ENCODE measurements at places on chromosomes 2 and 18.

DNA sequence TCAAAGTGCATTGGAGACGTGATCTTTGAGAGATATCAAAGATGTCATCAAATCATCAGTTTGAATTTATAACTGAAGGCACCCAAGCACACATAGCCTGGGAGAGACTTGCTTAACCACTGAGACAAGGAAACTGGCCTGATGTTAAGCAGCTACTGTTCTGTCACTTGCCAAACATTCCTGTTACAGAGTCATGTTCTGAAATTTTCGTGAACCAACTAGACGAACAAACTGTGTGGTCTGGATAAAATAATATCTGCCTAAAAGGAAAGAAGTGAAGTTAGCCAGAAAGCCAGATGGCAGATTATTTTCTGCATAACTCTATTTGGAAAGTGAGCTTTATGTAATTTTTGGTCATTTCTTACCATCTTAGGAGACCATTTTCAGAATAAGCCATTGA lies 51.4 kb downstream of the SPATS2L start:
- no peak for DNase-seq

- no peak for DNase-seq
These were observed 60.6 kb downstream of the ZEB2 start for GRCh38 chr2:144459286-144459685.

GRCh38 chr2:70009762-70010575 lies 48.5 kb upstream of the ASPRV1 start:
- DNase-seq, result no peak

DNA sequence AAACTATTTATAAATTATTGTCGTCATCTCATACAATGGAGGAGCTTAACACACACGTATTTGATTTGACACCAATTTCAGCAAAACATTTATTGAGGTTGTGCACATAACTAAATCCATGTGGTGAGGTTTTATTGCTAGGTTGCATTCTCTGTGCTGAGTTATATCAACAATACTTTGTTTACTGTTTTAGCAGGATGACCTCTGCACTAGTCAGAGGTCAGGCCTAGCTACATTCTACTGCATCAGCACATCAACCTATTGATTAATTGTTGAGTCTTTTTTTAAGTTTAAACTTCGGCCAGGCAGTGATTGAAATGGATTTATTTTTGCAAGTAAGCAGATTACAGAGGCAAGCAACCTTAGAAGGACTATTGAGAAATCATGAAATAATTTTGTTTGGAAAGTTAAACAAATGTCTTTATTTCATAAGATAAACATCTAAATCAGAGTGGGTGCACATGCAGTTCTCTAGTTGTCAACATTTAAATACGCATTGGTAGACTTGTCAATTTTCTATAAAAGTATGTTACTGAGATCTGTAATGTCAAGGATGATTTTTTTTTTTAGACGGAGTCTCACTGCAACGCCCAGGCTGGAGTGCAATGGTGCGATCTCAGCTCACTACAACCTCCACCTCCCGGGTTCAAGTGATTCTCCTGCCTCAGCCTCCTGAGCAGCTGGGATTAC lies 75.2 kb upstream of the CD28 start:
- no peak for DNase-seq

GRCh38 chr2:144596073-144596871 lies 76.4 kb upstream of the ZEB2 start:
- DNase-seq, result no peak

DNA sequence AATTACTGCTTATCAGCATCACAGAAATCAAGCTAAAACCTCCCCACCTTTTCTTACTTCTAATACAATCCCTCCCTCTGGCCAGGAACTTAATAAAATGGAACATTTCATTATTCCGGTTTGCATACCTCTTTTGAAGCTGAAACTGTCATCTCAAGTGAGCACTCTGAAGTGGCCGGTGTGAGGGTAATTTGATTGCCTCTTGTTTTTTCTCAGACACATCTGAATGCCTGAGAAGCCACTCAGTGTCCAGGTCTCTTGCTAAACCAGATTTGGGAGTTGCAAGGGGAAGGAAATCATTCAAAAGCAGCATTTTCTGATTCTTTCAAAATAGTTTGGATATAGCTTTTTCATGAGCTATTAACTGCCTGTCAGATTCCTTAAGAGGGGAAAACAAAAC lies 190.3 kb downstream of the C1D start:
- no peak for DNase-seq

DNA sequence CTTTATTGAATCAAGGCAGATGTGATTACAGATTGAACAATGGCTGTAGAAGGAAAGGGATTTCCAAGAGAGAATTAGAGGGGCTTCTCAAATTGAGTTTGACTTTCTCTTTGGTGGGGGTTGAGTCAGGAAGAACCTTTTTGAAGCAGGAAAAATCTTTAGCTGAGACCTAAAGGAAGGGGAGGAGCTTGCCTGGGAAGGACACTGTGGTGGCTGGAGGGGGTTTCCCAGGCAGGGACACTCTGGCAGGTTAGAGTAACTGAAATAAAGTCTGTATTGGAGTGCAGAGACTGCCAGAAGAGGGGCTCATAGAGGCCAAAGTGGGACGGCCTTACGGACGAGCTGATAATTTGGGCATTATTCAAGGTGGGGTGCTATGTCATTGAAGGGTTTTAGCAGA lies 69.3 kb downstream of the NEDD4L start:
- no peak for DNase-seq

DNA sequence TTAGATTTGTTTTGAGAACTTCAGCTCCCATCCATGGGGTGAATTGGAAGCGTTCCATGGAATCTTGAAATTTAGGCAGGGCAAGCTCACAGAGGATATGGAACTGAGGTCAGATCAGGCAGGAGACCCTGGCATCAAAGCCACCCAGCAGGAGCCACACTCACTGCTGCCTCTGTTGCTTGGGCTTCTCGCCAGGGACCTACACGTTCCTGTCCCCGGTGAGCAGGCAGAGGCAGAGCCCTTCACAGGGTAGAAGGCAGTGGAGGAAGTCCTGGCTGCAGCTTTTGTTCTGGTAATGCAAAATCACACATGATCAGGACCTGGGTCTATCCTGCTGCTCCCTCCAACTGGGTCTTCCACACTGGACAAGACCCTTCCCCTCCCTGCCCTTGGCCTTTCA lies 42.1 kb downstream of the CAPN13 start:
- no peak for DNase-seq

DNA sequence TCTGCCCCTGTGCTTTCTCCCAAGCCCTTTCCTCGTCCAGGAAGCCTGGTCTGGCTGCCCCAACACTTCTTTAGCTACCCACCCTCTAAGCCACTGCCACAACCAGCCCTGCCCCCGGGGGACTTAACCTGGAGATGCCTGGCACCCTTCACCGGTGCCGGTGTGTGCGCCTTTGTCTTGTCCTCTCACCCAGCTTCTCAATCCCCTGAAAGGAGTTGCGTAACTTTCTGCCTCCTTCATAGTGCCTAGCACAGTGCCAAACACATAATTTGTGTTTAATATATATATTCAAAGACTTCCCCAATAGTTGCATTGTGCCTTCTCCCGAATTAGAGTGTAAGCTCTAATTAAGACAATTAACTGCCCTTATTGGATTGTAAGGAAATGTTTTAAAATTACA lies 70.6 kb downstream of the ALK start:
- DNase-seq, result peak; percentile 83

DNA sequence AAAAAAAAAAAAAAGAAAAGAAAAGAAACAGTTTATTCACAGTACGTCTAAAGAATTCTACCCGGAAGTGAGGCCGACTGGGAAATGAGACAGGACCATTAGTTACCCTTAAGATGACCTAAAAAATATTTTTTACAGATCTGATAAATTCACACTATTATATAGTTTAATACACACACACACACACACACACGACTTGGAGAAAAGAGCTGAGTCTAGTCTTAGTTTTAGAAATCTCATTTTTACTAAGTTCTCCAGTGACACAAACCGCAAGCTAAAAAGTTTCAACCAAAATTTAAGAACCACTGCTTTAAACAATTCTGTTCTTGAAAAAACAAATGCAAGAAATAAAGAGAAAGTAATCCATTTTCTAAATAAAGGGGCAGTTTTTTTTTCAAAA lies 27.1 kb downstream of the ST3GAL5 start:
- DNase-seq, result no peak

GRCh38 chr2:193240752-193241151 lies 1046.0 kb upstream of the TMEFF2 start:
- no peak for DNase-seq

DNA sequence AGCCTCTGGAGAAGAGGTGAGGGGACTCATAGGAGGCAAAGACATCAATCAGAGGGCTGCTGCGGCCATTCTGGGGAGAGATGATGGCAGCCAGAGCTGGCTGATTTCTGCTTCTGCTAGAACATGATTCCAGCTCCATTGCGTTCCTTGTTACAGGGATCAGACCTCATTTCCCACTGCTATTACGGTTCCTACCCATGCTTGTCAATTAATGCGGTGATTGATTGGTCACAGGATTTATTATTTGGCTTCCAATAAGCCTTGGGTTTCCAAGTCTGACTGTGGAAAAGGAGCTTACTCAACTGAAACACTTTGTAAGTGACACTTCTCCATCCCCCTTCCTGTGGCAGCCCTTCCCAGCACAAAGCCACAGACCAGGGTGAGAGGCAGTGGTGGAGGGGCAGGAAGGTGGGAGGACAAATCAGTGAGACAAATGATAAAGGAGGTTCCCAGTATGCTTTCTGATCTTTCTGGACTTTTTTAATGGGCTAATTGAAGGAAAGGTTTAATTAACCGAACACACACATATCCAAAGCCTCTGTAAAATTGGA lies 26.8 kb upstream of the CTLA4 start:
- no peak for DNase-seq

DNA sequence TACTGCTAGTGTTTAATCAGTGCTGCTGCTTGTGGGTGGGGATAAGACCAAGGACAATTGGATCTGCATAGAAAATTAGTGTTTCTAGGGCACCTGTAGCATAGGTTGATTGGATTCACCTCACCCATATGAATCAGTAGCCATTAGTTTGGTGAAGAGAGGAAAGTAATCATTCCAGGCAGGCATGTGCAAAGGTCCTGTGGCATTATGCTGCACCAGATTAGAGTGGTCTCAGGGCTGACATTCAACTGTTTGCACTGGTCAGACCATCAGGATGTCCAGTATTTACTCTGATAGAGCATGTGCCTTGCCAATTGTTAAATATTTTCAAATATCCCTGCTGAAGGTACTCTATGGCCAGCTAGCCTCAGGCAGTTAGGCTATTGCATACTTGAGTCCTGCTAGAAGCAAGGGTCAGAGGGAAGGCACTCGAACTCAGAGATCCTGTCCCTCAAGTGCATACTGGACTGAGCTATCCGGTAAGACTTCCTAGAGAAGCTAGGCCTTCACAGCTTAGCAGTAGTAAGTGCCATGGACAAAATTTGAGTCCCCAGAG lies 64.7 kb downstream of the SKA1 start:
- DNase-seq, result peak; percentile 55

GRCh38 chr2:17166506-17166905 lies 351.7 kb downstream of the RAD51AP2 start:
- no peak for DNase-seq

GRCh38 chr2:73359915-73360697 lies 25.5 kb upstream of the ALMS1 start:
- DNase-seq, result no peak

GRCh38 chr2:133194777-133195335 lies 373.4 kb downstream of the NCKAP5 start:
- no peak for DNase-seq

DNA sequence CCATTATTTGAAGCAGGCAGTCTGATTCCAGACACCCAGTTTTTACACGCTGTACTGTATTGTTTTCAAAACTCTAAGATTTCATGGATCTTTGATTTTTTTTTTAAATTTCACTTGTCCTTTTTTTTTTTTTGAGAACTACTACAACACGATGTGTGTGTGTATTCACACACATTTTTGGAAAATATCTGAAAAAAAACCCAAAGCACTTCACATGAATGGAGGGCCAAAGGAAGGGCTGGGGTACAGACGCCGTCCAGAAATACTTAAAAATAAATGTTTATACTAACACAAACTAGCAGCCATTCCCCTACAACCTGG lies 314 bp upstream of the SSB start:
- DNase-seq, result no peak

GRCh38 chr2:607172-607571 lies 70.0 kb downstream of the TMEM18 start:
- peak; percentile 62 for DNase-seq

DNA sequence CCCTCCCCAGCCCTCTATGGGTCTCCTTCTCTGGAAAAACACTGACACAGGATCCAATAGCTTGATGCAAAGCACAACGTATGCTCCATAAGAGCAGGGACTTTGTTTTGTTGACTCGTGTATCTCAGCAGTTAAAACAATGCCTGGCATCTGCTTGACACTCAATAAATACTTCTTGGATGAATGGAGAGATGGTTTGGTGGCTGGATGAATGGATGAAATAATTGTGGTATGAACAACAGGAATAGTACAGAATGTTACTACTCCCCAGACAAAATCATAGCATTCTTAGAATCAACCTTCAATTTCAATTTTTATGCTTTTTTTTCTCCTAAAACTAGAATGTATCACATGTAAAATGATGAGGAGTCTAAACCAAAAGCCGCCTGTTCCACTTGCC lies 57.4 kb downstream of the KCNE4 start:
- DNase-seq, result no peak

DNA sequence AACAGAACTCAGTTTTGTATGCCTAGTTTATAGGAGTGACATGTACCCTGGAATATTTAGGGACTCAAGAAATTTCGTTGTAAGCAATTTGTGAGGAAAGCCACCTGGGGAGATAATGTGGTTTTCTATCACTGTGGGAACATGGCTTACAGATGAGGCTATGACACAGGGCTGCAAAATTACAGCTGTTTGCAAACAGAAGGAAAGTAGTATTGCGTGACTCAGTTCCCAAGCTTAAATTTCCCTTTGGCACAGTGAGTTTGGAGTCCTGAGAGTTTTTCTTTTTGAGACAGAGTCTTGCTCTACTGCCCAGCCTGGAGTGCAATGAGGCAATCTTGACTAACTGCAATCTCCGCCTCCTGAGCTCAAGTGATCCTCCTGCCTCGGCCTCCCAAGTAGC lies 149.8 kb downstream of the MYO5B start:
- DNase-seq, result no peak

GRCh38 chr2:223720367-223720766 lies 117.0 kb downstream of the AP1S3 start:
- no peak for DNase-seq

GRCh38 chr2:221434142-221434541 lies 138.0 kb downstream of the EPHA4 start:
- DNase-seq, result no peak

DNA sequence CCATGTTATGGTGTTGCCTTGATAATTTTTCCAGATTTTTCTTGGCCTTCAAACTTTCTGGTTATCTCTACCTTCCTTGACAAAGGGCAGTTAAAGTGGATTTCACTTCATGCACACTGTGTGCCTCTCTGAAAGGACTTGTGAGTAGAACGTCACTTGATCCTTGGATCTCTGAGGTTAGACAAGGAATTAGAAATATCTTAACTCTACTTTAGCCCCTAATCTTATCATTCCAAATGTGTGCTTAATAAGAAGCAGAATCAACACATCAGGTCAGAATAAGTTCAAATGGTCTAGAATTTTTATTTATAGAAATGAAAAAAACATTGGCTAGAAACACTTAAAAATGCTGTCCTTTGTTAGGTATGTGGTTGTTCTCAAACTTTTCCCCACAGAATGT lies 205.7 kb downstream of the TPGS2 start:
- DNase-seq, result no peak
